ENCODE measurements at places on chromosomes 5 and 9.

DNA sequence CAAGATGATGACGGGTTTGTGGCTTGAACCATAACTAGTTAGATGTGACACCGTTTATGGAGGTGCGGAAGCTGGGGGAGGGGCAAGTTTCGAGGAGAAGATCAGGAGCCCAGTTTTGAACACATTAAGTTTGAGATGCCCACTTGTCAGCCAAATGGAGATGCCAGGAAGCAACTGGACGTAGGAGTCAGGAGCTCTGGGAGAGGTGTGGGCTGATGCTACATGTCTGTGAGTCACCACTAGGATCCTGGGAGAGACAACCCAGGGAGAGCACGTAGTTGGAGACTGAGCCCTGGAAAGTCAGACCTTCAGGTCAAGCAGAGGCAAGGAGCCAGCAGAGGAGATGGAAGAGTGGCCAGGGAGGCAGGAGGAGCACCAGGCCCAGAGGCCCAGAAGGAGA, 48.8 kb upstream of the SLC25A51 start:
- no peak for DNase-seq

DNA sequence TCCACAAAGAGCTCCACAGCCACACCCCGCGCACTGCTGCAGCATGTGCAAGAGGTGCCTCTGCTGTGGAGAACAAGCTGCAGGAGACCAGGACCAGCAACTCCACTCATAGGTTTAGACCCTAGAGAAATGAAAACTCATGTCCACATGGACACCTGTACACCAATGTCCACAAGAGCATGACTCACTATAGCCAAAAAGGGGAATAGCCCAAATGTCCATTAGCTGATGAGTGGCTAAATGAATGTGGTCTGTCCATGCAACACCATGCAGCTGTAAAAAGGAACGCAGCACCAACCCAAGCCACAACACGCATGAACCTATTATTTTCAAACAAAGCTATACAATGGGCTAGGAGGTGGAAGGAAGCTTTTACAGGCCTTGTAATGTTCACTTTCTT, 18.1 kb downstream of the DYNC2I2 start:
- DNase-seq, result no peak

- DNase-seq, result no peak
Measured at GRCh38 chr5:163161512-163161911, 275.9 kb upstream of the CCNG1 start.

DNA sequence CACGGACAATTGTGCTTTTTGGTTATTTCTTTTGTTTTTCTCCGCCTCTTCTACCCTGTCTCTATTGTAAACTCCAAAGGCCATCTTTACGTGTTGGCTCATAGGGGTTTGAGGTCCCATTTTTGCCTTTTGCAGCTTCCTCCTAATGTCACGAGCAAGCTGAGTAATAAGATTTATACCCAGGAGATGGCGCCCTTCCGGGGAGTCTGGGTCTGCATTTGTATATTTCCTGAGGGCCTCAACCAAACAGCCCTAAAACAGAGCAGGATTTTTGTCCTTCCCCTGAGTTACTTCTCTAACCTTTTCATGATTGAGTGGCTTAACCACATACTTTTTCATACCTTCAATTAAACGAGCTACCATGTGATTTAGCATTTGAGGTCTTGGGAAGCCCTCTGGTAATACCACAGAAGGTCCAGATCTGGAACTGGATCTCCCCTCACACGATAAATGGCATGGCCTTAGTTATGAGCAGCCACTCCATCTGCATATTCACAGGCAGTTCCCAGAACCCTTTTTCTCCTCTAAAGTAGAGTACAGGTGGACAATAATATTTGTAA, 11.2 kb upstream of the CFAP95 start:
- no peak for DNase-seq

DNA sequence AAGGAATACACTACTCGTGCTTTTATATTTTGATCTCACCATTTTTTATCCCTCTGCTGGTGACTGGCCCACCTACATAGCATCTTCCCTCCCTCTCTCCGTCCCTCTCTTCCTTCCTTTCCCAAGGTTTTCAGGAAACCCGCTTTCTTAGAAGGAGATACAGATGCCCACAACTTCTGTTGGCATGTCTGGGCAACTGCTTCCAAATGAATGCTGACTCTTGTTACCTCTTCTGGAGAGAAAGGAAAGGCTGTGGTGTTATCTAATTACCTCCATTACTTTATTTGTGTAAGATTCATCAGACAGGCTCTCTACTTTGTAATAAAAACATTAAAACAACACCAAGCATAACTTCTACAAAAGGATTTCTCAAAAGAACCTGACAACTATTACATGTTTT, 20.2 kb downstream of the FANCC start:
- DNase-seq, result no peak

GRCh38 chr9:13865869-13866268, 448.1 kb downstream of the NFIB start:
- DNase-seq, result no peak

DNA sequence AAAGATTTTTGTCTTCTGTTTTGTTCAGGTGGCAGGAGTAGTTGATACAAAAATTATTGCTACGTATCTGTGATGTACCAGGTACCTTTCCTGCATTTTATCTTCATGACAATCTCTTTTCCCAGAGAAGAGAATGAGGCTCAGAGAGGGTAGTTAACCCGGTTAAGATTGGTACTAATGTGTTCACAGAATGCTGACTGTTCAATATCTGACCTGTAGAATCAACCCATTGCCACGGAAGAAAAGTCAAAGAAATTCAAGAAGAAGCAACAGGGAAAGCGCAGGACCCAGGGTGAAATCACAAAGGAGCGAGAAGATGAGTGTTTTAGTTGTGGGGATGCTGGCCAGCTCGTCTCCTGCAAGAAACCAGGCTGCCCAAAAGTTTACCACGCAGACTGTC, 11.8 kb downstream of the RAB24 start:
- no peak for DNase-seq

GRCh38 chr5:7897014-7897600, 28.2 kb downstream of the MTRR start:
- DNase-seq, result no peak

GRCh38 chr9:79470954-79471353, 100.8 kb upstream of the TLE4 start:
- no peak for DNase-seq

DNA sequence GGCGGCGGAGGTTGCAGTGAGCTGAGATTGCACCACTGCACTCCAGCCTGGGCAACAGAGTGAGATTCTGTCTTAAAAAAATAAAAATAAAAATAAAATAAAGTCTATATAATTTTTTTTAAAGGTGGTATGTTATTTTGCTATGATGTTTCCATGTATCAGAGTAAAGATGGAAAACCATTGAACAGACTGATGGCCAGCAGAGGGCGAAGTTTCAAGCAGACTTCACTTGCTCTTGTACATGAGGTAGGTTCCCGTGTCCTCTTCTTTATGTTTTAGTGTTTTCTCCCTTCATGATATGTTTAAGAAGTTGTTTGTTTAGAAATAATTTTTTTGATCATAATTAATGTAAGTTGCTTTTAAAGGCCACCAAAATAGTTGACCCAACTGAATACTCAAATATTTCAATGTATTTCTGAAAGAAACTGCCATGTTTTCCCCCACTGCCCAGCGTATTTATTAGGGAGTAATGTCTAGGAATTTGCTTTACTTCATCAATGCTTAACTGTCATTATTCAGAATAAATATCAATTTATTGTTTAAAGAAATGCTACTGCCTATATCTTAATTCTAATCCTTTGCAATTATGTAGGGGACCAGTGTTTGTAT, 146.4 kb downstream of the HACD4 start:
- DNase-seq, result peak; percentile 23

GRCh38 chr9:29974197-29974596, 2400.9 kb upstream of the C9orf72 start:
- no peak for DNase-seq

DNA sequence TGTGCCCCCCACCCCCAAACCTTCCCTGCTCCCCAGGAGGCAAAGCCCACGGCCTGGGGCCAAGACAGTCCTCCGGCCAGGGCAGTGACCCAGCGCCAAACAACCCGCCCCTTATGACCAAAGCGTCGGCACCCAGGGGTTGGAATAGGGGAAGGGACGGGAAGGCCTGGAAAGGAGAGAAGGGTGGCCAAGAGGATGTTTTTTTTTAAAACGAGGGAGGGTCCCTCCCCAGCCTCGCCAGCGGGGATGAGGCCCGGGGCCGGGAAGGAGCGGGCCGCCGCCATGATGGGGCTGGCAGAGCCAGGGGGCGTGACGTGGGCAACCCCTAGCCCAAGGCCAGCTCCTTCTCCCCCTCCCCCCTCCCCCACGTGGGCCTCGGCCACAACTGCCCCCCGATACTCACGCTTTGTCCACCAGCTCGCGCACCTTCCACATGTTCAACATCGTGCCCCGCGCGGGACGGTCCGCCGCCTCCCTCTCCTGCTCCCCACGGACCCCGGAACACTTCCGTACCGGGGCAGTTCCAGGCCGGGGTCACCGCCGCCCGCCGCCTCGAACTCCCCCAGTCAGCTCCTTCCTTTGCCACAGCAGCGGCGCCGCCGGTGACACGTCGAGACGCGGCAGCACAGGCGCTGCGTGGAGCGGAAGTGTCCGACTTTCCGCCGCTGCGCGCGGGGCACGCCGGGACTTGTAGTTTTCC, at the start of gene CLINT1:
Gene CLINT1, minus strand, starts transcription at position 619 of the 700 bp plus-strand sequence. Its CDS starts 175 bp downstream, at position 444.
- peak; percentile 82 for DNase-seq

- DNase-seq, result no peak
Measured at GRCh38 chr9:111005746-111006470, 32.4 kb downstream of the LPAR1 start.

- DNase-seq, result no peak
Measured at GRCh38 chr9:88721025-88721424, 186.0 kb downstream of the NXNL2 start.

DNA sequence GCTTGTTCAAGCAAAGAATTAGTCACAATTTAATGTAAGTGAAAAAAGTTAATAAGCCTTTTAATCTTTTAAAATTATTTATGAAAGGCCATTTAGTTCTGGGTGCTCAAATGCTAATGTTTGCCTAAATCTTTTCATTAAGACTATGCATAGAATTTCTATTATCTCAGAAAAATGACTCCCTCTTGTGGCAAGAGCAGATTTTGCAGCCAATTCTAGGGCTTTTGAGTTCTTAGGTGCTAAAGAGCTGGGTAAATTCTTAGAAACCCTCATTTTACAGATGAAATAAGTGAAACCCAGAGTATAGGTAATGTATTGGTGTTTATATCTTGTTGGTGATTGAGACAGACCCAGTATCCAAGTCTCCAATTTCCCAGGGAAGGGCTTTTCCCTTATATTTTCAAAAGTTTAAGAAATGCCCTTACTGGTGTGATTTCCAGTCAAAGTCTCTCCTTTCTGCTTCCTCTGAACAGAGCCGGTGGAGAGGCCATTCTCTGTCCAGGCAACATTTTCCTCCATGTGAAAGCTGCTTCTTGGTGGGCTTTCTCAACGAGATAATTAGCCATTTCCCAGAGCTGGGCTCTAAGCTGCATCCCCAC, 24.1 kb upstream of the PCSK5 start:
- no peak for DNase-seq
